ENCODE measurements at places on chromosomes 3 and 15.

GRCh38 chr15:48578965-48579364 is 66.5 kb downstream of the FBN1 start:
- no peak for DNase-seq

GRCh38 chr15:82129149-82129692 is 83.4 kb upstream of the MEX3B start:
- no peak for DNase-seq

GRCh38 chr3:155690921-155691320 is 54.0 kb downstream of the PLCH1 start:
- DNase-seq: no peak

DNA sequence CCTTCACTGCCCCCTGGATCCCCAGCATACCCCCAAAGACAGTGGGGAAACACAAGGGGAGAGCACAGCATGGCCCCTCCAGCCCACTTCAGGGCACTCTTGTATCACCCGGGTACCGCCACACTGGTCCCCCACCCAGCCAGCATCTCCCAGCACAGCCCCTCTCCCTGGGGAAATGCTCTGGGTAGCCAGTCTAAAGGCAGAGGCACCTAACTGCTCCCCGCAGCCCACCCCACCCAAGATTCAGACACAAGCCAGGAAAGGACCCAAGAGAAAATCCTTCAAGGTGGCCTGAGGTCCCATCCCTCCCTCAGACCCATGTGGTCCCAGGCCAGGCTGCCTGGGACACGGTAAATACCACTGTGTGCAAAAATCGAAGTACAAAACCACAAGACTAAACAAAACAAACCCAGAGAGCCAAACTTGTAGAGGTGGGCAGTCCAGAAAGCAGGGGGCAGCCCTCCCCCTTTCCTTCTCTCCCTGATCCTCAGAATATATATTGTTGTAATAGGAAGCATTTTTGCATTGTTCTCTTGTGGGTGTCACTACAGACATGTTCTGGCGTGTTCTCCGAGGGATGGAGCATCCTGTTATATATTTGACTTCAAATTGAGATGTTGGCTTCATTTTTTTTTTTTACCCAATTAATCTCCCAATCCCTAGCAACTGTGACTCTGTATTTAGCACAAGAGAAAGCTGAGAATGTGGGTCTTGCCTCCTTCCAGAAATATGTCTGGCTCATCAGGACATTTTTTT is 51.7 kb downstream of the GRIP2 start:
- no peak for DNase-seq

DNA sequence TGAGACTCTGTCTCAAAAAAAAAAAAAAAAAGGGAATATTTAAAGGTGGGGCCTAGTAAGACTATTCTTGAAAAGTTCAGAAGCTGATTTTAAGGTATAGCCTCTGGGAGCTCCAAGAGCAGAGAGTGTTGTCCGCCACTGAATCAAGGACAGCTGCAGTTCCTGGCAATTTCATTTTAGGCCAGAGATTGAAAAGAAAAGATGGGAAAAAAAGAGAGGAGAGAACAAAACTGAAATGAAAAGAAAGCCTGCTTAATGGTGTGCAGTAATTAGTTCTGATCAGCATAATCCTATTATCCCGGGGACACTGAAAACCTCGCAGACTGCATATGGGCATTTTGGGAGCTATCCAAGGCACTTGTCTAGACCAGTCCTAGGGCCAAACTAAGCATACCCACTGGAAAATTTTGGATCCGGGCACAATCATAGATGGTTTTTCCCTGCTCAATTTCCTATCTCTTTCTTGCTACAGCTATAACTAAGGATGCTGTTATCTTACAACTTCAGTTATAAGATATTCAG is 43.2 kb downstream of the EHHADH start:
- DNase-seq: no peak

- DNase-seq: no peak
Observed at GRCh38 chr3:20914310-20914709, 728.3 kb upstream of the SGO1 start.

DNA sequence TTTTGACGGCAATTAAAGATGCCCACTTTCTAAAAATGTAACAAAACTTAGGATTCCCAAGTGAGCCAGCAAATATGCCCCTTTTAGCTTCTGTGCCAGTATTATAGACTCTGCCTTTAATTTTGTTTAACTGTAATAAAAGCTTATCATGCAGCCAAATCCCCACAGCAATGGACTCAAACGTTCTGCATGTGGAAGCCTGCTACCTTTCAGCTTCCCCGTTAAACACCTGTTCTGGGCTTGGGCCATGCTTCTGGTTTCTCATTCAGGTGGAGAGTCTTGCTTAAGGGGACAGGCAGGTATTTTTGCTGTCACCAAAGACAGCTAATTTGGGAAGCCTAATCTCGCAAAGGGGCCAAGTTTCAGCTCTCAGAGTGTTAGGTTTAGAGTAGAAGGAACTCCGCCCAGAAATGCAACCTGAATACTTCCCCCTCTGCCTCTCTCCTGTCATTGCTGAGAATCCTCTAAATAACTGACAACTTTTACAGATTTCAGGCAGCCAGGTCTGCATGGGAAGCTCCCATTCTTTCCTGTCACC is 399.4 kb upstream of the ATP11B start:
- no peak for DNase-seq

DNA sequence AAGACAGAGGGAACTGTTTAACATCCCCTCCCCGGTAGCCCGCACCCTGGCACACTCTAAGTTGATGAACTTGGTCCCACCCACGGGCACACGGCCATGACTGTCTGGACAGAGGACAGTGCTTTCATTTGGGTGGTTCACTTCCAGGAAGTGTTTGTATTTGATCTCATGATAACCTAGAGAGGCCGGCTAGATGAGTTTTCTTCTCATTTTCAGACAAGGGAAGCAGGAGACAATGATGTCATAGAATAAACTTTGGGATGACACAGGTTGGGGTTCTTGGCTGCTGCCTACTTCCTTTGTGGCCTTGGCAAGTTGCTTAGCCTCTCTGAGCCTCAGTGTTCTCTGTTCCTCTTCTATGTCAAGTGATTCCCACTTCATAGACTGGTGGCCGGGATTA is 16.1 kb upstream of the LYSMD4 start:
- no peak for DNase-seq

- no peak for DNase-seq
Observed at GRCh38 chr15:39110746-39111145, 470.1 kb upstream of the THBS1 start.

DNA sequence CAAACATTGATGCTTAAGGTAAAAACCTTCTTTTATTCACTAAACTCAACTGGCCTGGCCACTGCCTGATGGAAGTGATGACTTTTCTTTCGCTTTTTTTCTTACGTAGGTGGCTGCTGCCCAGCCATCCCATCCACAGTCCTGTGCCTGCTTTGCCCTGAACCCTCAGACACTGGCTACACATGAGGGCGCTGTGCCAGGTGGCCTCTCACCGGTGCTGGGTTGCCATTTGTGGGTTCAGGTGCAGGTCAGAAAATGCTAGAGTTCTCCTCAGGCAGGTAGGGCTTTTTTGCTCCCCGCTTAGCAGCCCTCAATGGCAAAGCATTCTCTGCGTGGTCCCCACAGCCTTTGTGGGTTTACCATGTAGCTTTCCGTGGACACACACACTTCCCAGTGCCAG is 88.3 kb upstream of the PRR23E start:
- no peak for DNase-seq

DNA sequence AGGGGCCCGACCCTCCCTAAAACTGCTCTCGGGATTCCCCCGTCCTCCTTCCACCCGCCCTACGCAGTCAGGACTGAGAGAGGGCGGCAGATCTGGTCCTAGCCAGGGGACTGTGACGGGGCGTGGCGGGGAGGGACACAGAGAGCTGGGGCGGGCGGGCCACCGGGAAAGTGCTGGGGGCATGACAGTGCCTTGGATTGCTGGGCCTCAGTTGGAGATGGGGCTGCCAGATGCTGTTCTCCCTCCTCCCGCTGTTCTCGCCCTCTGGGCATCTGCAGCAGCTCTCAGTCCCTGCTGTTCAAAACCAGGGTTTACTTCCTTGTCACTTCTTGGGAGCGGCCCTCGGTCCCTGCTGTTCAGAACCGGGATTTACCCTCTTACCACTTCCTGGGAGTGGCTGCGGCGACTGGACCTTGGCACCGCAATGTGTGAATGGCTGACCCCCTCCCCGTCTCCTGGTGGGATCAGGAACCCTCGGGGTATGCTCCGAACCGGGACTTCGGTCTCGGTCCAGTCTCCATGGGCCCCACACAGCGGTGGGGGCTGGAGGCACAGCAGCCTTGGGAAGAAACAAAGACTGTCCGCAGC is 1.8 kb upstream of the RPP25 start:
- DNase-seq: peak; percentile 27
